ENCODE measurements at places on chromosomes 1 and 21.

GRCh38 chr21:38258521-38259485, 2.0 kb downstream of the KCNJ15 start:
- no peak for DNase-seq
- H3K36me3 ChIP-seq = no peaks in the 10 kb centered on the region

- H3K4me1 ChIP-seq = peaks cover 2% of the 10 kb centered on the region
- peak; percentile 31 for DNase-seq
- H3K27me3 ChIP-seq = peaks cover 31% of the 10 kb centered on the region
- H3K4me3 ChIP-seq = peak overlapping the region; percentile 42
- H3K36me3 ChIP-seq = no peaks in the 10 kb centered on the region
Measured at GRCh38 chr1:30684881-30685795, 38.2 kb downstream of the MATN1 start.

DNA sequence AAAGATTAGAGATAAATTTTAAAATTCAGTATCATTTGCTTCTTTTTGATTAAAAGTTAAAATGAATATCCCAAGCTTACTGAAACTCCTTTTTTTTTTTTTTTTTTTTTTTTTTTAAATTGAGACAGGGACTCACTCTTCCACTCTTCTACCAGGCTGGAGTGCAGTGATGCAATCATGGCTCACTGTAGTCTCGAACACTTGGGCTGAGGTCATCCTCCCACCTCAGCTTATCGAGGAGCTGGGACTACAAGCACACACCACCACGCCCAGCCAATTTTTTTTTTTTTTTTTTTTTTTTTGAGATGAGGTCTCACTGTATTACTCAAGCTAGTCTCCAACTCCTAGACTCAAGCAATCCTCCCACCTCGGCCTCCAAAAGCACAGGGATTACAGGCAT, 92.1 kb upstream of the RGS18 start:
- H3K4me1 ChIP-seq = no peaks in the 10 kb centered on the region
- no peak overlapping the region for H3K27ac ChIP-seq
- H3K27me3 ChIP-seq = no peaks in the 10 kb centered on the region

GRCh38 chr1:108533351-108534083, 26.4 kb upstream of the EEIG2 start:
- DNase-seq = peak; percentile 55
- peaks cover 11% of the 10 kb centered on the region for H3K4me1 ChIP-seq
- peaks cover 4% of the 10 kb centered on the region for H3K27me3 ChIP-seq
- H3K27ac ChIP-seq = no peak overlapping the region

DNA sequence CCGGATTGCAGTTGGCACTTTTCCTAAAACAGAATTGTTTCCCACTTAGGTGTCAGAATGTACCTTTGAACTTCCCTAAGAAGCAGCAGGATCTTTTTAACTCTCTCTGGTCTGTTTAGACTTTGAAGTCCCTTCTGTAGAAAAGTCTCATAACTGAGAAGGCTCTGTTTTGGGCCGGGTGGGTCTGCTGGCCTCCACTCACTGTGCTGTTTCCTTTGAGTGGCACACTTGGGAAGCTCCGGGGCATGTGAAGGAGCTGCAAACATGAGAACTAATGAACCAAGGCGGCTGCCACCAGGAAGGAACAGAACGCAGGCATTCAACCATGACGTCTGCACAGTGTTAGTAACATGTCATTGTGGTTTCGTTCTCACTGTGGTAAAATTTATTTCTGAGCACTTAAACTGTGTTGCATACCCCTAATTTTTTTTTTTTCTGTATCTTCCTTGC, 19.5 kb upstream of the NCMAP start:
- H3K4me1 ChIP-seq = peaks cover 71% of the 10 kb centered on the region
- H3K27ac ChIP-seq = peak overlapping the region; percentile 98
- no peaks in the 10 kb centered on the region for H3K27me3 ChIP-seq
- peaks cover 63% of the 10 kb centered on the region for H3K36me3 ChIP-seq

Measured in activated CD8-positive, alpha-beta T cell treated with anti-CD3 and anti-CD28 coated beads for 36 hours (primary cell).